Ureter (tissue), 1 donor: ENCODE measurements at places on chromosomes 16 and 17. TPM values are rescaled to one million over a fixed set of nuclear protein-coding genes. Genes with fewer than 3 reads are reported as not detected.

DNA sequence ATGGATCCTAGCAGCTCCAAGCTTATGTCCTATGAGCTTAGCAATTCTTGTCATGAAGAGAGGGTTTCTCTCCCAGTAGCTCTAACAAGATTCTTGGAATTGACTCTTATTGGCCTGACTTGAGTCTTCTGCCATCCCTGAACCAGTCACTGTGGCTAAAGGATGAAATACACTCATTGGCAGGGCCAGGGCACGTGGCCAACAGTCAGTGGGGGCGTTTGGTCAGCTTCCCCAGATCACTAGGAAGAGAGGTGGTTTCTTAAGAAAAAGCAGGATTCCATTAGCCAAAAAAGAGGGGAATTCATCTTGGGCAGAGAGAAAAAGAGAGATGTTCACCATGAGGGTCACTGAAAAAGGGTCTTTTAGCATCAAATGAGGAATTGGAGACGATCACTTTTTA, 363.2 kb downstream of the SNX29 start:
- no peak for DNase-seq

NKD1 gene
- total RNA-seq: 27.8 TPM

- peak; percentile 60 for DNase-seq
These were observed at the start of gene CHRNB1 for GRCh38 chr17:7444682-7445618. Gene CHRNB1 (plus strand): TSS chr17:7445061. CDS start chr17:7445128, 67 bp downstream.

- DNase-seq: no peak
These were observed 2.2 kb downstream of the DPEP1 start for GRCh38 chr16:89615596-89616090.

GRCh38 chr17:75642784-75643642, 9.8 kb downstream of the SMIM5 start:
- DNase-seq: no peak

DNA sequence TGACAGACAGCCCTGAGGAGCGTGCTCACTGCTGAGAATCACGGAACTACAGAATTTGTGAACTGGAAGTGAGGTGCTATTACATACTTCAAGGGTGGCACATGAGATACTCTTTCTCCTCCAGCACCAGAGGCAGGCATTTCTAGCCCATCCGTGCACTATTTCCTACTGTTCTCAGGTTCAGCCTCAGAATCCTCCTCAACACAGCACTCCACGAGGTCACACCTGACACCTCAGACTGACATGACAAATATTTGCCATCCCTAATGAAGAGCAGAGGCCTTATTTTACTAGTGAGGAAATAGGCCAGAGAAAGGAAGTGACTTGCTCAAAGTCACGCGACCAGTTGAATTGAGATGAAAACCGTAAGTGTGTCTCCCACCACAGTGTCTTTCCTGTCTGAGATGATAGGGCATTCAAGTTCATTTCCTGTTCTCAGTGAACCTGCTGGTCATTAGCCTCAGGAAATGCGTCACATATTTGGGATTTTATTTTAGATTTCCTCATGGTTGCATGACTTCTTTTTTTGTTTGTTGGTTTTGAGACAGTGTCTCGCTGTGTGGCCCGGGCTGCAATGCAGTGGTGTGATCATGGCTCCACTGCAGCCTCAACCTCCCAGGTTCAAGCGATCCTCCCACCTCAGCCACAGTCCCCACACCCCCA, 23.6 kb downstream of the SEZ6 start:
- no peak for DNase-seq

DNA sequence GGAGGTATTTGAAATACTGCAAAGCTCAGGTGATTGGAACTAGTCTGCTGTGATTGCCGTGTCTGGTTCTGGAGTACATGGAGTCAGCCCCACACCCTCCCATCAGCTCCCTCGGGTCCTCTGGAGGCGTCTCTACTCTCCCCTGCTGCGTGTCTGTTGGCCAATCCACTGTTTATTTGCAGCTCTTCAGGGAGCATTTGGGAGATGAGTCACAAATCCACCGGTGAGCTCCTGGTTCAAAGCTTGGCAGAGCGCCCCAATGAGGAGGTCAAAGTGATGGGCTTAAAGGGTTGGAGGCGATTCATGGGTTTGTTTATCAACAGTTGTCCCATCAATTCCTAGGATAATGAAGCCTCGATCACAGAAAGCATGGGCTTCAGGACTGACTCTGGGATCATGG, 14.6 kb downstream of the CALB2 start:
- DNase-seq: no peak

DNA sequence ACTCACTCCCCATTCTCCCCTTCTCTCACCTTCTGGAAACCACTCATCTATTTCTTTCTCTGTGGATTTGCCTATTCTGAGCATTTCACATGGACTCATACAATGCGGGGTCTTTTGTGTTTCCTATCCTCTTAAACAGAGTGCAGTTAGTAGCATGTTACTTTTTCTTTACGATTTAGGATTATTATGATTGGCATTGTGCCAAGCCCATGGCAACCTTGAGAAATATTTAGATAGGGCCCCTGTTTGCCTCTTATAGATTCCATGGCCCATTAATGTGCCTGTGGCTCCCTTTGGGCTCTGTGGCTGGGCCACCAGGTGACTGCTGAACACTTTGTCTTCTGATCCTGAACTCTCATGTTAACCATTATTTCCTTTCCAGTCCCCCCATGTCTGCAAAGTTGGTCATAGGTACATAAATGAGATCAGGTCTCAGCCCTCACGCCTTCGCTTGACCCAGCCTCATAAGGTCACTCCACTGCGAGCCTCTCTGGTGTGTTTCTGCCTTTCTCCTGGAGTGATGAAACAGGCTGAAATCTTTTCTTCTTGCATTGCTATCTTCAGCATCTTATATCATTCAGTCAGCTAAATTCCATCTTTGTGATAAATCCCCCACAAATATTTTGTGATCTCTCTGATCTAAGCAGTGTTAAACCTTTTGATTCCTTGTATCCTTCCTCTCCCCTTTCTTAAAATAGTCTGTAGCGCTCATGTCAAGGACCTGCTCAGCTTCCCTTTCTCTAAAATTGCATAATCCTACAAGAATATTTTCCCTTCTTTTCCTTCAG, 44.0 kb downstream of the MYH3 start:
- DNase-seq: no peak

DNA sequence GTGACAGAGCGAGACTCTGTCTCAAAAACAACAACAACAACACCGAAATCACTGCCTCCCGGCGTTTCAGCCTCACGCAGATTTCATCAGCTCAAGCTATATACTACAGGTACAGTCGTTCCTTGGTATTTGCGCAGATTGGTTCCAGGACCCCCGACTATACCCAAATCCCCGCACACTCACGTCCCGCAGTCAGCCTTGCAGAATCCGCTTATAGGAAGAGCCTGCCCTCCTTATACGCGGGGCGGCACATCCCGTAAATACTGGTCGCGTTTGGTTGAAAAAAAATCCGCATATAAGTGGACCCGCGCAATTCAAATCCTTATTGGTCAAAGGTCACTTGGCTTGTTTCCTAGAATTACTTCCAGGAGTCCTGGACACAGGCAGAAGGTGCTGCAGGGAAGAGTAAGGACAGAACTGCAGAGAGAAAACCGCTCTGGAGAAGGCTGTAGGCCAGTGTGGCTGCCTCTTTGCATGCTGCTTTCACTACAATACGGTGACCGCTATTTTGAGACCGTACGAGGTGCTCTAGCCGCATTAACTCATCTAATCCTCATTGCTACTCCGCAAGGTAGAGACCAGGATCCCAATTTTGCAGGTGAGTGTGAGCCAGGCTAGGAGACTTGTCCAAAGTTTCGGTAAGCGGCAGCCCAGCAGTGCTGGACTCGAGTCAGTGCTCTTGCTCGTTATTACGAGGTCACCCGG, 718 bp downstream of the NDUFAB1 start:
- no peak for DNase-seq

- no peak for DNase-seq
These were observed 5.0 kb downstream of the RPRML start for GRCh38 chr17:46974086-46974485.

NETO2 gene
- 5.3 TPM for total RNA-seq

SSTR5 gene
- total RNA-seq: 0.47 TPM

GRCh38 chr16:13168091-13168572, 266.7 kb downstream of the SHISA9 start:
- DNase-seq: no peak

DNA sequence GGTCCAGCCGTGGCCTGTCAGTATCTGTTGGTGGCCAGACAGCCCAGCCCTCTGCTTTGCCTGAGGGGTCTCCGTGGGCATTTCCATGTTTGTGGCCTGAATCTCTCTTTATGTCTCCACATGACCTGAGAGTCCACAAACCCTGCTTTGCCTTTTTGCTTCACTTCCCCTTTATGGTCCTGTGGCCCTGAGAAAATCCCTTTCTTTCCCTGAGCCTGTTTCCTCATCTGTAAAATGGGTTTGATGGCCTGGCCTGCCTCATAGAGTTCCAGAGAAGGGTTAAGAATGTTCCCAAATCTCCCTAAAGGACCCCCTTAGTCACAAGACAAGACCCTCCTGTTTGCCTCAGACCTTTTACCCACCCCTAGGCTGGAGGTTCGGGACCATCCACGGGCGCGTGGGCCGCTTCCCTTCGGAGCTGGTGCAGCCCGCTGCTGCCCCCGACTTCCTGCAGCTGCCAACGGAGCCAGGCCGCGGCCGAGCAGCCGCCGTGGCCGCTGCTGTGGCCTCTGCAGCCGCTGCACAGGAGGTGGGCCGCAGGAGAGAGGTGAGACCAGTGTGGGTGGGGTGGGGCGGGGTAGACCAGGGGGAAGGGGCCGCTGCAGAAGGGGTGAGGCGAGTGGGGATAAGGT, 26.2 kb upstream of the ALKBH5 start:
- DNase-seq: no peak

TP53TG3F gene
- total RNA-seq: not detected

DNA sequence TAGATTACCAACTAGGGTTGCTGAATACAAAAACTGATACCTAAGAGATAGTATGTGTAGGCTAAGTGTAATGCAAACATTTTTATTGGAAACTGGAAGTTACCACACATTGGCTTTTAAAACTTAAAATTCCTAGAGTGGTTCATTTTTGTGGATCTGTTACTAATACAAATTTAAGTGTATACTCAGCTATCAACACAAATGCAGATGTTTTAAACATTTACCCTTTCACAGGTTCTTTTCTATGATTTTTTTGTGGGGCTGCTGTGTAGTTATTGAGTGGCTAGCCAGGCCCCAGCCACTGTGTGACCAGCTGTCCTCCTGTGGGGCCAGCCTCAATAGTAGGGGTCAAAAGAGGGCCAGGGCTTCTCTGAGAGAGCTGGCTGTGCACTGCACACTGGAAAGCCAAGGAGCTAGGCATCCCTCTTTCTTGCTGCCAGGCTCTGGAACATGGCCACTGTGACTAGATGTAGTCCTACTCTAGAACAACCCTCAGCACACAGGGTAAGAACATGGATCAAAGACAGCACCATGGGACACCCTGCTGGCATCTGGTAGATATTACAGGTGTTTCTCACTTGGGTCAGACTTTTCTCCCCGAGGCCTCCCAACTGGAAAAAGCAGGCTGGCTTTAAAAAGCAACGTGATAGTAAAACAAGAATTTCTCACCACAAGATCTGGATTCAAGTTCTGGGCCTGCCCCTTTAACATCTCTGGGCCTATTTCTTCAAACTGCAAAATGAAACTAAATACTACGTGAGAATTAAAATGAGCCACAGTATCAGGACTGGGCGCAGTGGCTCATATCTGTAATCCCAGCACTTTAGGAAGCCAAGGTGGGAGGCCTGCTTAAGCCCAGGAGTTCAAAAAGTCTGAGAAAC, 7.3 kb upstream of the VEZF1 start:
- DNase-seq: peak; percentile 70

DNA sequence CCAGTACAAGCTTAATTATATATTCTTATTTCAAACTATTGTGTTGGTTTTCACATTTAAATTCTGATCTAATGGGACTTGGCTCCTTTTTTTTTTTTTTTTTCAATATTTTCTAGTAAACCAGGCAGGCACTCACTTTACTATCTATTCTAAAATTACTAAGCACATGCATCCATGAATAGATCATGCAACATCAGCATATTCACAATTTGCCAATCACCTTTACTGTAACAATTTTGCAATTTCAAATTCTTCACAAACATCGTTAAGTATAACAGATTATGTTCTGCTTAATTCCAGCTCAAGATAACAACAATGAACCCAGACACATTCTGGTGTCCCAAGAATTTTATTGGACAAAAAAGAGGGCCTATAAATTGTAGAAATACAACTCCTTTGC, 217.4 kb downstream of the CDH8 start:
- no peak for DNase-seq

DNA sequence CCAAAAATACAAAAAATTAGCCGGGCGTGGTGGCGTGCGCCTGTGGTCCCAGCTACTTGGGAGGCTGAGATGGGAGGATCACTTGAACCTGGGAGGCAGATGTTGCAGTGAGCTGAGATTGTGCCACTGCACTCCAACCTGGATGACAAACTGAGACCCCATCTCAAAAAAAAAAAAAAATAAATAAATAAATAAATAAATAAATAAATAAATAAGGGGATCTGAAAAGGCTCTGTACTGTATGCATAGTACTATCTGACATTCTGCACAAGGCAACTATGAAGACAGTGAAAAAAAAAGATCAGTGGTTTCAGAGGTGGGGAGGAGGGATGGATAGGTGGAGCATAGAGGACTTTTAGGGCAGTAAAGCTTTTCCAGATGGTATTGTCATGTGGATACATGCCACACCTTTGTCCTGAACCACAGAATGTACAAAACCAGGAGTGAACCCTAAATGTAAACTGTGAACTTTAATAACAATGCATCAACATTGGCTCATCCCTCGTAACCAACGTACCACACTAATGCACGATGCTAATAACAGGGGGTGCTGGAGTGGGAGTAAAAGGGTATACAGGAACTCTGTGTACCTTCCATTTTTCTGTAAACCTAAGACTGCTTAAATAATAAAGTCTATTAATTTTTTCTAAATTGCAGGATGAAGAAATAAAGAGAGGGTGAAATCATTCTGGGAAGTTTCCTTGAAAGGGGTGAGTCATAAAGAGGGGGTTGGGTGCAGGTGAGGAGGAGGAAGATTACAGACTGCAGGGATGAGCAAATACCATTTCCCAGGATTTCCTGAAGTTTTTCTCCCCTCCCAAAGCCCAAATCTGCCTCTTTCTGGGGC, 155.8 kb upstream of the SDK2 start:
- DNase-seq: no peak

DNA sequence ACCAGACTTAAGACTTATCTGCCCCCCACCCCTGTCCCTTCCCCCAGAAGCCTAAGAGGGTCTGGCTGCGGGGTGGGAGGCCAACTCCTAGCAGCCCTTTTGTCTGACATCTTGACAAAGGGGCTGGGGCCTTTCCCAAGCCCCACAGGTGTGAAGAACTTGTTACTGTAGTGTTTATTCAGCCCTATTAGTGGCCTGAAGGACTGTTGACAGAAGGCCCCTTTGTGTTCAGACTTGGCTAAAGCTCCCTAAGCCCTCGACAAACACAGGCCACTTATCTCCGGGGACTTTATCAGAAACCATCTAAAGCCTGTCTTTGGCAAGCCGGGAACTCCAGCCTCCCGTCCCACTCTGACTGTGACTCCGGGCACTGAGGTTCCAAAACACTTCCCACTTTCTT, 129.8 kb downstream of the NTN1 start:
- no peak for DNase-seq

HP gene
- total RNA-seq: 3.9 TPM

RCVRN gene
- total RNA-seq: not detected

CCDC154 gene
- total RNA-seq: 2.0 TPM

EPX gene
- total RNA-seq: not detected

MYOCD gene
- 28.2 TPM for total RNA-seq
